ENCODE measurements at places on chromosomes 7 and 10.
A peak's percentile ranks its signal among the peaks of the same experiment; 100 is the strongest.

DNA sequence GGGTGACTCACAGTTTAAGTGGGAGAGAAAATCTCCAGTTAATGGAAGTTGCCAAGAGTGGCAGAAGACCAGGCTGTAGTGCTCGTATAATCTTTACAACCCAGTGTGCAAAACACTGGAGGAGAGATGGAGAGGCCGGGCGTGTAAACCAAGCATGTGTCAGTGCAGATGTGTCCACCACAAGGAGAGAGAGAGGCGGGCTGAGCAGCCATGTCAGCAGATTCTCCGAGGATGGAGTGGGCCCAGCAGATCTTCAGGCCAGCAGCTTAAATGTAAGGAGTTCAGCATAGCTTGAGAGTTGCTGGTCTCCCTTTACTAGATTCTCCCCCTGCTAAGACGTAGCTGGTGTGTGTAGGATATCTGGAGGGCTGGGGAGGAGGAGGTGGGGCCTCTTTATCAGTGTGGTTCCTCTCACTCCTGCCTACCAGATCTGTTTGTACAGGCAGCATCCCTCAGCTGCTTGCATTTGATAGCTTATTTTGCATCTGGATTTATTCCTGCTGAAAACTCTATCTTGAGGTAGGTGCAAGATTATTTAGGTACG, 13.7 kb downstream of the BPGM start:
- DNase-seq = no peak

DNA sequence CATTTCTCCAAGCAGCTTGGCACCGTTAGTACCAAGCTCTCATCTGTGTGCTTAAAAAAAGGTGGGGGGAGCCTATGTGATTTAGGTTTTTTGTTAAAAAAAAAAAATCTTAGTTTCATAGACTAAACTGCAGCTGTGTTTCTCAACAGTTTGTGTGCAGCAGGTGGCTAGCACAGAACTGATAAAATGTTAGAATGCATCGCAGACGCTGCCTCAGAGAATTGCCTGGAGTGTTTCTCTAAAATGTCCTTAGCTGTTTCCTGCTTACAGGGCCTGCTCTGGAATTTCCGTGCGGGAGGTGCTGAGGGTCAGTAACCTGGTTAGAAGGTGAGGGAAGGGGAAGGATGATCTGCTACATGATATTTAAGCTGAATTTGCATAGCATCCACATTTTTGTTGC, 268.9 kb downstream of the PLXDC2 start:
- no peak for DNase-seq

- no peak for DNase-seq
These were observed 902.8 kb downstream of the LRMDA start for GRCh38 chr10:76334255-76334654.

DNA sequence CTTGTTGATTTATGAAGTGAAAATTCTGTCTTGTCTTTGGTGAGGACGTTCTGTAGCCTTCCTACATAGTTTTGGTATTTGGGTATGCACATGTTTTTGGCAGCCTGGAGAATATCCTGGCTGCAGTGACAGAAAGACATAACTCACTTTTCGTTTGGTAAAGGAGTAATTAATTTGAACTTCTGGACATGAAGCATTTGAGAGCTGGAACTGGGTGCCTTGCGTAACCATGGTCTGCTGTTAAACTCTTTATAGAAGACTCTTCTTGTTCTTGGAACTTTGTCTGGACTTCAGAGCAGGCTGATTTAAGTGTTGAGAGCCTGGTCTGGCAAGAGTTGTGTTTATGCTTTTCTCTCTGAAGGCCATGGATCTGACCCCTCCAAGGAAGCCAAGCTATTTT, 231.3 kb downstream of the LRMDA start:
- DNase-seq = no peak

DNA sequence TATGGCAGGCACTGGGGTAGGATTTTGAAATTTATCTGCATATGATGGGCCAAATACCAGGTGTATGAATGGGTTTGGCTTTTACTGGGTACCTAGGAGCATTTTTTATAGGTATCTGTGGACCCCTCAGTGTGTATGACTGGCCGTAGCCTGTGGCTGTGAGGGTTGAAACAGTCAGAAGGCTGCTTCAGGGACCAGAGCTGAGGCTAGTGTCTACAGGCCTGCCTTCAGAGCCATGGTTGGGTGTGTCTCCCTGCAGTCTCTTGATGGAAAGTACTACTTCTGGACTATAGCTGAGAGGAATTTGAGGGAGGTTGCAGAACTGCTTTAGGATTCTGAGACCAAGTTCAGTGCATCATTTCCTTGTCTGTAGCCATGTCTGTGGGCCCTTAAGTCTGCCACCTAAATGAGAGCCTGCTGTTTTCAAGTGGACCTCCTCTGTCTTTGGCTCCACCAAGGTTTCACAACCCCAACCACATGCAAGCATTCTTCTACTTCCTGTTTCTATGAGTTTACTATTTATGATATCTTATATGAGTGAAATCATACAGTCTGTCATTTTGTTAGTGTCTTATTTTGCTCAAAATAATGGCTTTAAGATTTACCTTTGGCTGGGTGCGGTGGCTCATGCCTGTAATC, 19.9 kb upstream of the ZNF138 start:
- DNase-seq = no peak

DNA sequence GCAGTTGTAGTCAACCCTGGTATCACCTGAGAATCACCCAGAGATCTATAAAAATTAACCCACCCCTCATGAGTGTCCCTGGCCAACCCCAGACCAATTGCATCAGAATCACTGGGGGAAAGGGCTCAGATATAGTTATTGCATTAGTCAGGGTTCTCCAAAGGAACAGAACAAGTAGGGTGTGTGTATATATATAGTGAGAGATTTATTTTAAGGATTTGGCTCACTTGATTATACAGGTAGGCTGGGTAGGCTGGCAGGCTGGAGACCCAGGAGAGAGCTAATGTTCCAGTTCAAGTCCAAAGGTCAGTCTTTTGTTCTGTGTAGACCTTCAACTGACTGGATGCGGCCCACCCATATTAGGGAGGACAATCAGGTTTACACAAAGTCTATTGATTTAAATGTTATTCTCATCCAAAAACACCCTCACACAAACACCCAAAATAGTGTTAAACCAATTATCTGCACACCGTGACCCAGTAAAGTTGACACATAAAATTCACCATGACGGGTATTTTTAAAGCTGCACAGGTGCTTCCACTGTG, 372.9 kb upstream of the NFE2L3 start:
- no peak for DNase-seq

- DNase-seq = no peak
These were observed 56.2 kb upstream of the SEPHS1 start for GRCh38 chr10:13404305-13404759.

DNA sequence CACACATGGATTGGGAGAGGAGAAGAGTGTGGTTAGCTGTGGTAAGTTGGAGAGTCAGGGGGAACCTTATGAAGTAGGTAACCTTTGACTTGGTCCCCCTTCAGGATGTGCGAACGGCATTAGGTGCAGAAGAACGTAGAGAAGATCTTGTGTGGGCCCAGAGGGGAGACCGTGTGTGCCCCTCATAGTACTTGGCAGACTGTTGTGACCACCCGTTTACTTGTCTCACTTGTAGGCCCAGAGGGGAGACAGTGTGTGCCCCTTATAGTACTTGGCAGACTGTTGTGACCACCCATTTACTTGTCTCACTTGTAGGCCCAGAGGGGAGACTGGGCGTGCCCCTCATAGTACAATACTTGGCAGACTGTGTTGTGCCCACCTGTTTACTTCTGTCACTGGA, 2.6 kb downstream of the GTPBP4 start:
- DNase-seq = no peak

GRCh38 chr7:122068999-122069398, 75.0 kb downstream of the AASS start:
- no peak for DNase-seq

DNA sequence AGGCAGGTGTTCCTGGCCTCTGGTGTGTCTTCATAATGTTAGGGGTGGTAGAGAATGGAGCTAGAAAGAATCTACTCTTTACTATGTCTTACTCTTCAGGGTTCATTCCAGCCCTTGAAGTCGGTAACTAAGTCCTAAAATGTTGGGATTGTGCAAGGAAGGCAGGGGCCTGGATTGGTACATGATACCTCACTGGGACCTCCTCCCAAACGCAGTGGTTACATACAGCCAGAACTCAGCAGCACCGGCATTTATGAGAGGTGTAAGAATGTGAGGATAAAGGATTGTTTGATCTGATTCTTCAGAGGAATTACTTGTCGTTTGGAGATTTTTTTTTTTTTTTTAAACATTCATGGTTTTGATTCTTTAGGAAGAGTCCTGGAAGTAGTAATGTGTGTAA, 6.9 kb downstream of the COMTD1 start:
- DNase-seq = no peak

GRCh38 chr10:59465088-59465487, 102.7 kb upstream of the FAM13C start:
- DNase-seq = no peak

GRCh38 chr10:75399461-75400162, 2.0 kb downstream of the ZNF503 start:
- DNase-seq = peak; percentile 47

DNA sequence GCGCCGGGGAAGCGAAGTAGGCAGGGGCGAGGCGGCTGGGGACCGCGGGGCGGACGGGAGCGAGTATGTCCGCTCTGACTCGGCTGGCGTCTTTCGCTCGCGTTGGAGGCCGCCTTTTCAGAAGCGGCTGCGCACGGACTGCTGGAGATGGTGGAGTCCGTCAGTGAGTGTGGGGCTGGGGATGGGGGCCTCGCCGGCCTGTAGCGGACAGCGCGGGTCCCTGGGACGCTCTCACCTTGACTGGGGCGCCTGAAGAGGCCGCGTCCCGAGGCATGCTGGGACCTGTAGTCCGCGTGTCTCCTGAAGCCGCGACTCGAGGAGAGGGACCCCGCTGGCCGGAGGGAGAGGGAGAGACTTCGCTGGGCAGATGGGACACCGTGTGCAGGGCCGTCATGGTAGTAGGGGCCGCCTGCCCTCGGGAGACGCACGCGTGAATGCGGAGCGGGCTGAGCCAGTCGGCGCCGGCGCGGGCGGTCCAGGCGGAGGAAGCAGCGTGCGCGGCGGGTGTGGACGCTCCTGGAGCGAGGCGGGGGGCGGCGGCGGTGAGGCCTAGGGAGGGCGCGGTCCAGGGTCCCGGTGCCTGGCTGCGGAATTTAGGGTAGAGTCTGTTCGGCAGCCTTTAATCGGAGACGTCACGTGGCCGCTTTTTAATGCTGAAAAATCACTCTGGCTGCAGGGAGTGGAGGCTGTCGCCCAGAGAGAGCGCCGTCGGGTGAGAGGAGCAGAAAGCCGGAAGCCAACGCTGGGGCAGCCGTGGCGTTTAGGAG, at the start of gene NDUFB2:
NDUFB2 (plus strand) TSS at position 29 of the 767 bp plus-strand sequence; CDS start at position 66, 37 bp downstream.
- DNase-seq = peak; percentile 62

GRCh38 chr7:156979711-156980110, 30.2 kb downstream of the NOM1 start:
- no peak for DNase-seq

DNA sequence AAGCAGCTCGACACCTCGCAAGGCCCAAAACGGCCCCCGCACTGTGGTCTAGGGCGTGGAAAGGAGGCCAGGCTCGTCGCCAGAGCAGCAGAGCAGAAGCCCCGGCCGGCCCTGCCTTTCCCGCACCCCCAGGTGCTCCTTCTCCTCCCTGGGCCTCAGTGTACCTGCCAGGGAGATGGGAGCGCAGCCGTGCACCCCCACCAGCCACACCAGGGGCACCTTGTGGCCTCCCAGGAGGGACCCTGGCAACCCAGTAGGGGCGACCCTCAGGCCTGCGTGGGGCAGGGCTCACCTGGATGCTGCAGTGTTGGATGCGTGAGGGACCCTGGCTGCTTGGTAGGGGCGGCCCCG, 9.5 kb downstream of the PDGFA start:
- no peak for DNase-seq

DNA sequence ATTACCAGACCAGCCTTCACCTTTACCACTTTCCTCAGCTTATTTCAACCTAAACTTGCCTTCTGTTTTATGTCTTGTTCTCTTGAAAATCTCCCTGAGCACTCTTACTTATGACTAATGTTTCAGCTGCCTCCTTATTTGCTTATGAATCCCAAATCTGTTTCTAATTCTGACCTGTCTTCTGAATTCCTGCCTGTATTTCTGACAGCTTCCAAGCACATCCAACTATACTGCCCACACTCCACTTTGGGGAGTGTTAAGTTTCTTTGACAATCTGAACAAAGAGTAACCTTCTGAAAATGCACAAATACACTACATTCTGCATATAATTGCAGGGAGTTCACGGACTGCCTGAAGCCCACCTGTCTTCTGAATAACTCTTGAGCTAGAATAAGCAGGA, 48.7 kb downstream of the ARMC3 start:
- no peak for DNase-seq

All from CD4-positive, alpha-beta T cell treated with Interleukin-15 for 1 hour (primary cell).